CD4-positive, alpha-beta memory T cell (primary cell): ENCODE measurements at places on chromosomes 3 and 15. TPM values are rescaled to one million over a fixed set of nuclear protein-coding genes. Genes with fewer than 3 reads are reported as not detected.

STOML1 gene
- 8.7 TPM for polyA plus RNA-seq

SLC7A14 gene
- polyA plus RNA-seq = not detected

MAP6D1 gene
- not detected for polyA plus RNA-seq

ITGB5 gene
- not detected for polyA plus RNA-seq

C3orf20 gene
- polyA plus RNA-seq = not detected

DUOXA2 gene
- polyA plus RNA-seq = not detected

ZBTB38 gene
- polyA plus RNA-seq = 44.1 TPM

GUCA1C gene
- not detected for polyA plus RNA-seq

KLHL40 gene
- polyA plus RNA-seq = not detected

GRCh38 chr3:48188266-48189201 is at the start of gene CDC25A:
Gene CDC25A (minus strand): TSS chr3:48188417. CDS start chr3:48187947, 470 bp downstream.
- no peaks in the 10 kb centered on the region for H3K27me3 ChIP-seq
- H3K27ac ChIP-seq = peak within 1 kb of the TSS; percentile 44
- no peak within 1 kb of the TSS for H3K4me3 ChIP-seq
- no peaks in the 10 kb centered on the region for H3K36me3 ChIP-seq
- peak; percentile 97 for DNase-seq

- H3K27me3 ChIP-seq = no peaks in the 10 kb centered on the region
- no peak overlapping the region for H3K27ac ChIP-seq
- H3K4me1 ChIP-seq = peaks cover 11% of the 10 kb centered on the region
- DNase-seq = no peak
- peaks cover 7% of the 10 kb centered on the region for H3K36me3 ChIP-seq
Observed at GRCh38 chr3:88084097-88084501, 25.0 kb downstream of the ZNF654 start.

GRCh38 chr3:106839576-106840280 is 537.5 kb upstream of the CCDC54 start:
- DNase-seq = no peak
- H3K27me3 ChIP-seq = no peaks in the 10 kb centered on the region
- H3K27ac ChIP-seq = no peak overlapping the region
- no peaks in the 10 kb centered on the region for H3K4me1 ChIP-seq

- H3K4me1 ChIP-seq = peaks cover 14% of the 10 kb centered on the region
- H3K4me3 ChIP-seq = no peak overlapping the region
- DNase-seq = no peak
- no peak overlapping the region for H3K27ac ChIP-seq
Observed at GRCh38 chr3:197227780-197228574, 70.4 kb downstream of the DLG1 start.

- DNase-seq = no peak
- no peaks in the 10 kb centered on the region for H3K36me3 ChIP-seq
- no peaks in the 10 kb centered on the region for H3K4me1 ChIP-seq
- no peak overlapping the region for H3K27ac ChIP-seq
Observed at GRCh38 chr3:133083395-133083794, 45.2 kb downstream of the TMEM108 start.

DNA sequence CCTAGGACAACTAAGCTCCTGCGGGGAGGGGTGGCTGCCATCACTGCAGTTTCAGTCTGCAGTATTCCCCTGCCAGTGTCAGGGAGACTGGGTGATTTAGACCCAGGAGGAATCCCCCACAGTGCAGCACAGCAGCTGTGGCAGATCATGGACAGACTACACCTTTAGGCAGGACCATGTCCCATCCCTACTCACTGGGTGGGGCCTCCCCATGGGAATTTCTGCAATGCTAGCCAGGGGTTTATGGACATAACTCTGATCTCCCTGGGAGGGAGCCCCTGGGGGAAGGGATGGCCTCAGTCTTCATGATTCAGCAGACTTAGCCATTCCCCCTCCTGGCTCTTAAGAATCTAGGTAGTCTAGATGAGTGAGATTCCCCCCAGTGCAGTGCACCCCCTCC is 130.1 kb upstream of the STAC start:
- no peak overlapping the region for H3K27ac ChIP-seq
- H3K4me1 ChIP-seq = no peaks in the 10 kb centered on the region
- no peaks in the 10 kb centered on the region for H3K27me3 ChIP-seq
- DNase-seq = no peak

- no peak overlapping the region for H3K4me3 ChIP-seq
- no peak overlapping the region for H3K27ac ChIP-seq
- no peak for DNase-seq
Observed at GRCh38 chr3:184823990-184824389, 12.0 kb downstream of the VPS8 start.

GRCh38 chr3:171854649-171855305 is 11.6 kb downstream of the TMEM212 start:
- no peaks in the 10 kb centered on the region for H3K4me1 ChIP-seq
- H3K27ac ChIP-seq = no peak overlapping the region
- no peak overlapping the region for H3K4me3 ChIP-seq
- H3K36me3 ChIP-seq = no peaks in the 10 kb centered on the region

DNA sequence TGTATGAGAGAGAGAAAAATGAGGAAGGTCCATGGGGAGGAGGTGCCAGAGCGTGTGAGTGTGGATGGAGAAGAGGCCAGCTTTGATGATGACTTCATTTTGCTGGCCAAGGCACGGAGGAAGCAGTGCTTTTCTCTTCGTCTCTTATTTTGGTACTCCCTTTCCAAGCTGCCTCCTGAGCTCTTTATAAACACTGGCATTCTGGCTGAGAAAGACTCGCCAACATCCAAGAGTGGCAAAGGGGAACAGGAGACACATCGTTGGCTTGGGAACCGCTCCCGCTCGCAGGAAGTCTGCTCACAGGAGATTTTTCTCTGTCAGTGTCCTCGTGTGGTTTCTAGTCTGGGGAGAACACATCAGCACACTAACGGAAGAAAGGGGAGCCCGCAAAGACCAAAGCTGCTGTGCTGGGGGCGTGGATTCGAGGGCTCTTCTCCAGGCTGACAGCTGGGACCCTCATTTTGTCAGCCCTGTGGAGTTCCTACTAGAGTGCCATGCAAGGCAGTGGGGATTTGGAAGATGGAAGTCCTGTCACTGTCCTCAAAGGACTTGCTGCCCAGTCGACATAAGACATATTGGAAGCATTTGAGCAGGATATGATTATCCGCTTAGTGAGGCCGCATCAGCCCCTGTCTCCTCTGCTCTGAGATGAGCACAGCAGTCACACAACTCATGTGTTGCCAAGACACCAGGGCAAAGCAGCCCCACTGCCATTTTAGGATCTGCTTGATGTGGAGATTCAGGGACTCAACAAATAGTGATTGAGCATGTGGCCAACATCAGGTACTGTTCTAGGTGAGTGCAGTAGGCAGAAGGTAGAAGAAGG is 8.0 kb upstream of the SEMA4B start:
- peaks cover 13% of the 10 kb centered on the region for H3K4me1 ChIP-seq
- no peak overlapping the region for H3K4me3 ChIP-seq
- no peaks in the 10 kb centered on the region for H3K36me3 ChIP-seq
- no peak for DNase-seq
- H3K27me3 ChIP-seq = no peaks in the 10 kb centered on the region
- no peak overlapping the region for H3K27ac ChIP-seq

GRCh38 chr3:197171481-197172067 is 126.8 kb downstream of the DLG1 start:
- H3K27ac ChIP-seq = no peak overlapping the region
- no peaks in the 10 kb centered on the region for H3K36me3 ChIP-seq
- DNase-seq = no peak
- no peaks in the 10 kb centered on the region for H3K27me3 ChIP-seq

DNA sequence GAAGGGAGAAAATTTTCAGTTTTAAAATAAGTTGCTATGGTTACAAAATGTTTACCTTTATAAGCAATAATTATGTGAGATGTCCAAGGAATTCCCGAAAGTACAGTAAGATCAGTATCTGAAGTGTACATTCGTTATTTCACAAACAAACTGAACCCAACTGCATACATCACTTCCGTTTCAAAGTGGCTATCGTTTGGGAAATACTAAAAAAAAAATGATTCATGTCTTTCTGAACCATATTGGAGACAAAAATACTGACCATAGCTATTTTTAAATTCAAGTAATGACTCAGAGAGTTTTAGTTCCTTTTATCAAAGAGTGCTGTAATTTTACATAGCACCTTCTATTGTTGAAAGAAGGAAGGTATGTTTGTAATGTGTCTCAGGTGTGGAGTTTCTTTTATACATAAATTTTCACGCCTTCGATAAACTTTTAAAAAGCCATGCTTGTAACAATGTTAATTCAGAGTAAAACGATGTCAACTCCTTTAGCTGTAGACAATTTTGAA is 8.0 kb upstream of the ANKRD28 start:
- H3K4me1 ChIP-seq = peaks cover 46% of the 10 kb centered on the region
- H3K27me3 ChIP-seq = no peaks in the 10 kb centered on the region
- DNase-seq = no peak
- no peak overlapping the region for H3K27ac ChIP-seq
- no peaks in the 10 kb centered on the region for H3K36me3 ChIP-seq

- H3K36me3 ChIP-seq = no peaks in the 10 kb centered on the region
- no peak overlapping the region for H3K4me3 ChIP-seq
- H3K27me3 ChIP-seq = no peaks in the 10 kb centered on the region
- H3K4me1 ChIP-seq = no peaks in the 10 kb centered on the region
- no peak overlapping the region for H3K27ac ChIP-seq
- no peak for DNase-seq
Observed at GRCh38 chr15:95125803-95126202, 894.4 kb downstream of the MCTP2 start.

- no peak for DNase-seq
- no peaks in the 10 kb centered on the region for H3K27me3 ChIP-seq
- H3K4me1 ChIP-seq = no peaks in the 10 kb centered on the region
Observed at GRCh38 chr3:185290266-185290665, 36.4 kb upstream of the EHHADH start.

GRCh38 chr3:123085293-123085931 is 18.6 kb downstream of the PDIA5 start:
- H3K4me3 ChIP-seq = no peak overlapping the region
- no peak for DNase-seq
- H3K36me3 ChIP-seq = no peaks in the 10 kb centered on the region
- H3K27ac ChIP-seq = no peak overlapping the region
- peaks cover 3% of the 10 kb centered on the region for H3K4me1 ChIP-seq
- no peaks in the 10 kb centered on the region for H3K27me3 ChIP-seq

- peaks cover 18% of the 10 kb centered on the region for H3K36me3 ChIP-seq
- no peak overlapping the region for H3K27ac ChIP-seq
- H3K4me1 ChIP-seq = peaks cover 15% of the 10 kb centered on the region
- DNase-seq = no peak
- H3K27me3 ChIP-seq = no peaks in the 10 kb centered on the region
- no peak overlapping the region for H3K4me3 ChIP-seq
Observed at GRCh38 chr3:177041021-177041729, 156.1 kb downstream of the TBL1XR1 start.

- no peak for DNase-seq
- no peak overlapping the region for H3K4me3 ChIP-seq
- H3K27me3 ChIP-seq = no peaks in the 10 kb centered on the region
- no peaks in the 10 kb centered on the region for H3K4me1 ChIP-seq
Observed at GRCh38 chr3:56321892-56322291, 146.4 kb downstream of the ERC2 start.

DNA sequence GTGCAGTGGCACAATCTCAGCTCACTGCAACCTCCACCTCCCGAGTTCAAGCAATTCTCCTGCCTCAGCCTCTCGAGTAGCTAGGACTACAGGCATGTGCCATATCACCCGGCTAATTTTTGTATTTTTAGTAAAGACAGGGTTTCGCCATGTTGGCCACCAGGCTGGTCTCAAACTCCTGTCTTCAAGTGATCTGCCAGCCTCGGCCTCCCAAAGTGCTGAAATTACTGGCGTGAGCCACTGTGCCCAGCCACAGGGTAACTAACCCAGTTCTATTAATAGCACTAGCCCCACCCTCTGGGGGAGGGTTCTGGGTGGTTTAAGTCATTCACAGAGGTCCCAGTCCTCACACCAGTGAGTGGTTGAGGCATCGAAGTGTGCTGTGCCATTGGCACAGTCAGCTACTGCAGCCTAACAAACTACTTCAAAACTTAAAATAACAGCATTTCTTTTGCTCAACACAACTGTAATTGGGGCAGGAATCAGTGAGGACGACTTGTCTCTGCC is 44.0 kb downstream of the RHCG start:
- no peaks in the 10 kb centered on the region for H3K4me1 ChIP-seq
- DNase-seq = no peak
- no peak overlapping the region for H3K4me3 ChIP-seq
- H3K27ac ChIP-seq = no peak overlapping the region

GRCh38 chr3:134477002-134477401 is 8.8 kb downstream of the ANAPC13 start:
- H3K36me3 ChIP-seq = peaks cover 40% of the 10 kb centered on the region
- DNase-seq = no peak
- H3K27me3 ChIP-seq = no peaks in the 10 kb centered on the region
- H3K4me3 ChIP-seq = no peak overlapping the region
- no peak overlapping the region for H3K27ac ChIP-seq
